AG10803 (cell line): ENCODE measurements at places on chromosomes 1 and 21.

- no peak for DNase-seq
Observed at GRCh38 chr1:153402226-153402625, 11.4 kb upstream of the S100A8 start.

DNA sequence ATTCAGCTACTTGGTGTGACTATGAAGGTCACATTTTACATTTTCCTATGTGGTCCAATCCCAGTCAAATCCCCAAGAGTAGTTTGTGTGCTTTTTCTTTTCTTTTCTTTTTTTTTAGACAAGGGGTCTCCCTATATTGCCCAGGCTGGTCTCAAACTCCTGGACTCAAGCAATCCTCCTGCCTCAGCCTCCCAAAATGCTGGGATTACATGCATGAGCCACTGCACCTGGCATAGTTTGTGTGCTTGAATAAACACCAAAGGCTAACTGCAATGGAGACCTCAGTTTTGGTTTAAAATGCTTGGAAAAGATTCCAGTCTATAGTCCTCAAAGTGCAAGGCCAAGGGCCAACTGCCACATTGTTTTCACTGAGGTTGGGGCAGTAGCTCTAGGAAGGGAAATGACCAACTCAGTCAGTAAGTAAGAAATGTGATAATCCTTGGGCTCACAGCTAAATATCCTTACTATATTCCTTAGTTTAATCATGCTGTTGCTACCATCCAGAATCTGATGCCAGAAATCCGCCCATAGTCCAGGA is 38.6 kb downstream of the EIF2B3 start:
- no peak for DNase-seq

DNA sequence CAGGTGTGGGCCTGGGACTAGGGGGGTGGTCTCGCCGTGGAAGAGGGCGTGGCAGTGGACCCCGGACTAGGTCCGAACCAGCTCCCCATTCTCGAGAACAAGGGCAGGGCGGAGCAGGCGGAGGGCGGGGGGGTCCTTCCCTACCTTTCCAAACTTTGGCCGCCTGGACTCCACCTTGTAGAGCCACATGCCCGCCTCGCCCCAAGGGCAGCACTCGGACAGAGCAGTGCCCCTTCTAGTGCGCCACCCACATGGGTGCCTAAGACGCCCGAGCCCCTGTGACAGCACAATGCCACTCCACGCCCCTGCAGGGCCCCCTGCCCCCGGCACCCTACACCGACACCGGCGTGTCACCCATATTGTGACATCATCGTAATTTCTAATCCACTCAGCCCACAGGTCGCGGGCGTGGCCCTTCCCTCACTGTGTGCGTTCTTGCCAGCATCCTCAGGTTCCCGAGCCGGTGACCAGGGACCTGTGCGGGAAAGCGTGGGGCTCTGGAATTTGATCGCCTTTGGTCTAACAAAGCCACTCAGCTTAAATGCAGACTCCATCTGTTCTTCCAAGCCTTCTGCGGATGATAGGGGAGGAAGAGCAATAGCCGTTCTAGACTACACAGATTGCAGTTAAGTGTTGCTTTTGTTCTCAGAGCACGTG is 553 bp upstream of the STMN1 start:
- DNase-seq: no peak

DNA sequence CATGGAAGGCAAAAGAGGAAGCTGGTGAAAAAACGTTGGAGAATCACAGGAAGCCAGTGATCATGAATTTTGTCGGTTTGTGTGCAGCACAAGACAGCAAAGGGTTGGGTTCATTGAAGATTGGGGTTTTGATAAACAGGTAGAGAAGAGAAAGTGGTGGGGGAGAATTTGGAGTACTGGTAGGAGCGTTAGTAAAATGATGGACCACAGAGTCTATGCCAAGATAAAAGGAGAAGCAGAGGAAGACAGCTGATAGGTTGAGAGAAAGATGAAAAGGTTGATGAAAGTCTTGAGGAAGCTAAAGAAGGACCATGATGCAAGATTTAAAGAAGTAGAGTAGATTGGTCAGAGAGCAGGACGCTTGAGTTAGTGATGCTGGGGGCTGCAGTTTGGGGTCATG is 156.8 kb upstream of the POU3F1 start:
- DNase-seq: no peak

GRCh38 chr21:36754241-36754898 is 55.5 kb downstream of the SIM2 start:
- DNase-seq: no peak

DNA sequence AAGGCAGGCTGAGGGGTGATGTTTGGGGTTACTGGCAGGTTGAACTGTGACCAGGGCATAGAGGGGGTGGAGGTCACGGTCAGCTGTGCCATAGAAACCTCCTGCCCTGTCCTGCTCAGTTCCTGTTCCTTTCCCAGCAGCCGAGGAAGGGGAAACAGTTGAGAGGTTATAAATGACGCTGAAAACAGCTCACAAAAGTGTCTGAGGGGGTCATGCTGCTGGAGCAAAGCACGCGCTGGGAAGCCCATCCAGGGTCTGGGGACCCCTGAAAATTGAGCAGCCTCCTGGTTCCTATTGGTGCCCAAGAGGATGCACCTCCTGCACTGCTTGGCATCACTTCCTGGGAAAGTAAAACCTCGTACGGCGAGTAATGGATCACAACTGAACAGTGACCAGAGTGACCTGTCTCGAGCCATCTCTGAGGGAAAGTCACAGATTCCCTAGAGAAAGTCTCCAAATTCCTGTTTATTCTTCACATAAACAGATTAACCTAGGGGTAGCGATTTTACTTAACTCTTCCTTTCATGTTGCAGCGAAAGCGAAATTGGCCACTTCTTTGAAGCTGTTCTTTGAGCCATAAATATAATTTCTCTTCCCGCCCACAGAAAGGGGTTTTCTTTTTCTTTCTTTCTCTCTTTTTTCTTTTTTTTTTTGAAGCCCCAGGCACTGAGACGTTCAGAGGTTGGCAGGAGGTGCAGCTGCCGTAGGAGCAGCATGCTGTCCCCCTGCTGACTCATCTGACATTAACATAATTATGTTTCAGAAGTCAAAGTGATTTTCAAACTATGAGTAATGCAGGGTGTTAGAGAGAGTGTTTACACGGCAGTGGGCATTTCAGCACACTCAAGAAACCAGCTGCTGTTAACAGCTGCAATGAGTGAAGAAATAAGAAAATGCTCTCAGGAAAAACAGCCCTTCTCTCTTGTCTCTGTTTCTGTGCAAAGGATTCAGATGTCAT is 41.8 kb upstream of the ATF3 start:
- DNase-seq: peak; percentile 66

- no peak for DNase-seq
Observed at GRCh38 chr1:4056422-4056821, 156.3 kb upstream of the C1orf174 start.

DNA sequence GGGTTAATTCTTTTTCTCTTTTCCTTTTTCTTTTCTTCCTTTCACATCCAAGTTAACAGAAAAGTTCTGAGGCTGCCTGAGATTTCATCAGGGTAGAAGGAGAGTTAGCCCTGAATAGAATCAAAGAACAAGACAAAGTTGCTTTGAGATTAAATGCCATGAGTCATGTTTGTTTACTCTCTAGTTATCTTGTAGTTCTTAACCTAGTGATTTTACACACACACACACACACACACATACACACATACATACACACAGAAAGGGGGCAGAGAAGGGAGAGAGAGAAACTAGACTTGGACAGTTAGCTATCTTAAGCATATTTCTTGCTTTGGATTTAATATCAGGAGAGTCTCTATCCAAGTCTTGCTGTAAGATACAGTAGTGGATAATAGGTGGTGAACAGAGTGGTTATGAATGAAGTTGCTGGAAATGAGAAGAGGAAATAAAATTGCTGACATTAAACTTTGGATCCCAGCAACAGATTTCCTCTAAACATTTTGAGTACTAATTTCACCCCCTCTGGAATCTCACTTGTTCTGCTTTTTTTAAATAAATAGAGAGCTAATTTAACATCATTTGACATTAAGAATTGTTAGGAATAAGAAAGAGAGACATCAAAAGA is 19.9 kb downstream of the PLA2G4A start:
- DNase-seq: no peak

DNA sequence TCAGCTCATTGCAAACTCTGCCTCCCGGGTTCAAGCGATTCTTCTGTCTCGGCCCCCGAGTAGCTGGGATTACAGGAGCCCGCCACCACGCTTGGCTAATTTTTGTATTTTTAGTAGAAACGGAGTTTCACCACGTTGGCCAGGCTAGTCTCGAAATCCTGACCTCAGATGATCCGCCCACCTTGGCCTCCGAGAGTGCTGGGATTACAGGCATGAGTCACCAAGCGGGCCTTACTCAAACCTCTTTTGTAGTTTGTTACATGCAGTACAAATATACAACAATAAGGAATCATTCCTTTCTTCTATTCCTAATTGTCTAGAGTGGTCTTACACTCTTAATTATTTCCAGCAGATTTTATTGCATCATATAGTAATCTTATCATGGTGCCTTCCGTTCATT is 16.6 kb downstream of the SPATA17 start:
- DNase-seq: no peak

- no peak for DNase-seq
Observed at GRCh38 chr21:39037807-39038405, 145.3 kb downstream of the PSMG1 start.

- DNase-seq: no peak
Observed at GRCh38 chr1:31445951-31446350, 32.9 kb downstream of the SERINC2 start.

DNA sequence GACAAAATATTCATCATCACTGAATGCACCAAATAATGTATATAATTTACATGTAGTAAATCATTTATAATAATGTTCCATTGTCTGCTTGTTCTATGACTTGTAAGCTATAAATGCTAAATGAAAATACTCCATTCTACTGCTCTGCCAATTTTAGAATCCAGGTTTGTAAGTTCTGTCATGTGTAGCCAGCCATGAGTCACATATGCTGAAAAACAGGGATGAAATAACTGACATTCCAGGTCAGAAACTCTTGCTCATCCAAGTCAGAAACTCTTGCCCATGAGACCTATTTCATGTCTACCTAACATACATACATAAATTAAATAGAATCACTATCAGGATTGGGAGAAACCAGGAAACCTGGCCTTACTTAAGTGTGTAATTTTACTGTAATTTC is 95.6 kb downstream of the ASH1L start:
- peak; percentile 77 for DNase-seq

- peak; percentile 73 for DNase-seq
Observed at GRCh38 chr1:65527707-65528503, 107.4 kb downstream of the LEPR start.

GRCh38 chr1:226990133-226990716 is 50.1 kb downstream of the COQ8A start:
- no peak for DNase-seq

- DNase-seq: peak; percentile 45
Observed at GRCh38 chr1:198175423-198176170, 18.8 kb downstream of the NEK7 start.

- no peak for DNase-seq
Observed at GRCh38 chr1:52164604-52165003, 22.7 kb downstream of the ZFYVE9 start.

GRCh38 chr1:233485385-233485784 is 128.5 kb upstream of the KCNK1 start:
- DNase-seq: no peak

GRCh38 chr1:190759807-190760206 is 282.1 kb upstream of the BRINP3 start:
- DNase-seq: no peak

GRCh38 chr1:150970808-150971582 is 3.6 kb downstream of the CERS2 start:
- DNase-seq: peak; percentile 63

- no peak for DNase-seq
Observed at GRCh38 chr1:16383888-16384287, 16.8 kb downstream of the SZRD1 start.
